AG08395 (cell line): ENCODE measurements at places on chromosomes 5 and 9.

GRCh38 chr5:81750308-81751008 lies 439 bp downstream of the SSBP2 start:
- peak; percentile 22 for DNase-seq

DNA sequence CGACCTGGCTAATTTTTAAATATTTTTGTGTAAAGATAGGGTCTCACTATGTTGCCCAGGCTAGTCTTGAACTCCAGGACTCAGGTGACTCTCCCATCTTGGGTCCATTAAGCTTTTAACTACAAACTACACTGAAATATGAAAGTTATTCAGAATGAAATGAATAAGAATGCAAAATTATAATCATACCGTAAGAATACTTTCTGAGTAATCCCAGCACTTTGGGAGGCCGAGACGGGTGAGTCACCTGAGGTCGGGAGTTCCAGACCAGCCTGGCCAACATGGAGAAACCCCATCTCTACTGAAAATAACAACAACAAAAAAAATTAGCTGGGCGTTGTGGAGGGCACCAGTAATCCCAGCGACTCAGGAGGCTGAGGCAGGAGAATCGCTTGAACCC lies 1.1 kb upstream of the ORM1 start:
- no peak for DNase-seq

GRCh38 chr5:60232036-60232795 lies 338.7 kb upstream of the PDE4D start:
- DNase-seq, result no peak

DNA sequence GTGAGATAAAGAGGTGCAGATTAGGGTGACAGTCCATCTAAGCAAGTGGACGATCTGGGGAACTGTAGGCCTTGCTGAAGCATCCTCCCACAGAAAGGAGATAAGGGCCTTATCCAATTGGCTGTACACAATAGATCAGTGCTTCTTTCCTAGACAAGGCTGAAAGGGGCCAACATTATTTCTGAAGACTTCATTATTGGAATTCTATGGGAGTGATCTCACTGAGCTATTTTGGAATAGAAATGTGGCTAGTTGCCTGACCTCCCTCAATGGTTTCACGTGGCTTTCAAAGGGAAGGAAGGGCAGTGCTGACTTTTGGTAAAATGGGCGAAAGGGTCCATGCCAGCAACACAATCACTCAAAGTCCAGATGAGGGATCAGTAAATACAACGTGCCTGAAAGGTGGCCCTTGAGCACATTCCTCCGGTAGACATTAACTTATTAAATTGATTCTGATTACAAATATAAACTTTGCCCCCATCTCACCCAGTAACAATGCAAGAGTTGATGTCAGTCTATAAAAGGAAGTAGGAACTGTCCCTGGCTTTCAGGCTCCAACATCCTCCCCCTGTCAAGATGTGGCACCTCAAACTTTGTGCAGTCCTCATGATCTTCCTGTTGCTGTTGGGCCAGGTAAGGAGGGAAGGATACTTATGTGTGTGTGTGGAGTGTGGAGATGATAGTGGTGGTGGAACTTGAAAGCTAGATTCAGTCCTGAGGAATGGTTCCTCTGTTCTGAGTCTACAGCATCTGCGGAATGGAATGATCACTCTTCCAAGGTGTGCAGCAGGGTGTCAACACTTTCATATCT lies at the start of gene LEAP2:
Gene LEAP2, plus strand, starts transcription at position 550 of the 811 bp plus-strand sequence. Its CDS starts 27 bp downstream, at position 577.
- DNase-seq, result no peak

- DNase-seq, result no peak
Measured at GRCh38 chr5:172493461-172493860, 39.1 kb upstream of the SH3PXD2B start.

- no peak for DNase-seq
Measured at GRCh38 chr9:97659771-97660170, 26.1 kb downstream of the NCBP1 start.

GRCh38 chr5:37889612-37890317 lies 49.9 kb upstream of the GDNF start:
- peak; percentile 88 for DNase-seq

DNA sequence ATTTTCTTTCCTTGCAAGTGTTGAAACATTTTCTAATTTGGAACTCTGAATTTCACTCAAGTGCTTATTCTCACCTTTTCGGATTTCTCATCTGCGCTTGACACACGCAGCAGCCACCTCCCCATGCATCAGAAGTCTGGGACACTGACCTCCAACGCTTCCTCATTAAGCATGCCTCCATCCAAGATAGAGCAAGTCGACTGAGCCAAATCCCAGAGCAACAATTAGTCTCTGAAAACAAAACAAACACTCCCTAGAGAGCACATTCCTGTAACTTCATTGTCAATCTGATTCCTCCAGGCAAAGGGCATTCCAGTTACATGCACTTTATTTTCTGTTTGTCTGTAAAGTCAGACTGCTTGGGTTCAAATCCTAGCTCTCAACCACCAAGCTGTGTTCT lies 5.7 kb downstream of the CD180 start:
- DNase-seq, result no peak

DNA sequence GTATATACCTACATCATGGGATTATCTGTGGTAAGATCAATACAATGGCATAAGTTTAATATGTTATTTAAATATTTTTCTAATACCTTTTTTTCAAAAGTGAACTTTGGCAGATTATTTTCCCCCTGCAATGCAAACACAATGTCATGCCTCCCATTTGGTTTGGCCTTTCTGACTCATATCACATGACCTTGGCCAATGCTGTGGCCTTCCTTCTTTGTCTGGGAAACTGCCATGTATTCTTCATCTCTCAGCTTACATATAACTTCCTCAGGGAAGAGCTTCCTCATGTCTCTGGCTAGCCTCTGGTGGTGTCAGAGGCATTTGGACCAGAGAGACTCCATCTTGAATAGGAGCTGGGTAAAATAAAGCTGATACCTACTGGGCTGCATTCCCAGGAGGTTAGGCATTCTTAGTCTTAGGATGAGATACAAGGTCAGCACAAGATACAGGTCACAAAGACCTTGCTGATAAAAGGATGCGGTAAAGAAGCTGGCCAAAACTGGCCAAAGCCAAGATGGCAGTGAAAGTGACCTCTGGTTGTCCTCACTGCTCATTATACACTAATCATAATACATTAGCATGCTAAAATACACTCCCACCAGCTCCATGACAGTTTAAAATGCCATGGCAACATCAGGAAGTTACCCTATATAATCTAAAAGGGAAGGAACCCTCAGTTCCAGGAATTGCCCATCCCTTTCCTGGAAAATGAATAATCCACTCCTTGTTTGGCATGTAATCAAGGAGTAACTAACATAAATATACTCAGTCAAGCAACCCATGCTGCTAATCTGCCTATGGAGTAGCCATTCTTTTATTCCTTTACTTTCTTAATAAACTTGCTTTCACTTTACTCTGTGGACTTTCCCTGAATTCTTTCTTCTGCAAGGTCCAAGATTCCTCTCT lies 76.0 kb downstream of the C9orf153 start:
- DNase-seq, result no peak

GRCh38 chr9:126563556-126563955 lies 50.2 kb upstream of the LMX1B start:
- no peak for DNase-seq

- no peak for DNase-seq
Measured at GRCh38 chr5:112511920-112512319, 92.8 kb upstream of the EPB41L4A start.

DNA sequence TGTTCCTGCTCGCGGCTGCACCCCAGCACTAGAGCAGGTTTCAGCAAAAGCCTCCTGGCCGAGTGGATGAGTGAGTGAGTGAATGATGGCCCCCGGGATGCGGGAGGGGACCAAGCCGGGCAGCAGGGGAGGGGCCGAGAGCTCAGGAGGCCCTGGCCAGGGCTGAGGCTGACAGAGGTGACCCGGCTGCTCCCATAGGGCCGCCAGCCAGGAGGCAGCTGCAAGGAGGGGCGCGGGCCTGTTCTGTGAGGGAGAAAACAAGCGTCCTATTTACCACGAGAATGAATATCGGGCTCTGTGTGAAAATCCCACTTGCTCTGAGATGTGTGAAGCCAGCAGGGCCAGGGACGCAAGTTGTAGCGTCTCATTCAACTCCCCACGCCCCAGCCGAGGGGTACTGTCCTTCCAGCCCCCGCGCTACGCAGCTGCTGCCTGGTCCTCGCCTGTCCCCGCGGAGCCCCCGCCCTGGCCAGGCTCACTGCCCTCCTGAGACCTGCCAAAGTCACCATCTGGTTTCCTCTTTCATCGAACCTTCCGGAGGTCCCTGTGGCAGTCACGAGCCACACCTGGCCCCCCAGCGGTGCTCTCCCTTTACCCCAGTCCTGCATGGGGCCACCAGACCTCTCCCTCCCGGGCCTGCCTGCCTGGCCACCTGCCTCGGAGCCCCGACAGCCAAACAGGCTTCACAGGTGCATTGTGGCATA lies 38.8 kb downstream of the RASGEF1C start:
- no peak for DNase-seq

- DNase-seq, result no peak
Measured at GRCh38 chr5:175629793-175630192, 28.1 kb upstream of the HRH2 start.

DNA sequence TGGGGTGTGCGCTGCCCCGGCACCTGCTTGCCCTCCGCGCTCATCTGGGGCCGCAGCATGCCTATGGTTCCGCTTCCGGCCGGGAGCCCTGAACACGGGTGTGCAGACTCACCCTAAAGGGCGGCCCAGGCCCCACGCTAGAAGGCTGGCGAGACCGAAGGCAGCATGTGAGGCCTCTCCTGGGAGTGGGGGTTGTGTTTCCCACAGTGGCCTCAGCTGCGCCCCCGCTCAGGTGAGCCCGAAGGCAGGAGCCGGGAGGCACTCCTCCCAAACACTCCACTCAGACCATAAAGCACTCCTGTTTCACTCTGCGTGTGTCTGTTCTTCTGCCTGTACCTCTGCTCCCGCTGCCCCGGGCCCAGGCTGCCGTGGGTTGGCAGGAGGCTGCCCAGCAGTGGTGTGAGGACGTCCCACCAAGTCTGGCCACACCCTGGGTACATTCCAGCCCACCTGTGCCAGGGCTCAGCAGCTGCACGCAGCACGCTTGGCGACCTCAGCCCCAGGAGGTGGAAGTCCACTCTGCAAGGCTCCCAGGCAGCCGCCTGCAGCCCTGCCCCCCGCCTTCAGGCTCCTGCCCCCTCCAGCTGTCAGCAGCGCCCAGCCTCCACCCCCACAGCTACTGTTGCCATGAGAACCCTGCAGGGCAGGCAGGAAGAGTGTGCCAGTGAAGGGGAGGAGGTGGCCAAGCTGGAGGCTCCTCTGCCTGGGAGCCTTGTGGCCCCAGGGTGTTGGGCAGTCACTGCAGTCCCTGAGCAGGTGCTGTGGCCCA lies 1.2 kb upstream of the AJM1 start:
- DNase-seq, result peak; percentile 40

DNA sequence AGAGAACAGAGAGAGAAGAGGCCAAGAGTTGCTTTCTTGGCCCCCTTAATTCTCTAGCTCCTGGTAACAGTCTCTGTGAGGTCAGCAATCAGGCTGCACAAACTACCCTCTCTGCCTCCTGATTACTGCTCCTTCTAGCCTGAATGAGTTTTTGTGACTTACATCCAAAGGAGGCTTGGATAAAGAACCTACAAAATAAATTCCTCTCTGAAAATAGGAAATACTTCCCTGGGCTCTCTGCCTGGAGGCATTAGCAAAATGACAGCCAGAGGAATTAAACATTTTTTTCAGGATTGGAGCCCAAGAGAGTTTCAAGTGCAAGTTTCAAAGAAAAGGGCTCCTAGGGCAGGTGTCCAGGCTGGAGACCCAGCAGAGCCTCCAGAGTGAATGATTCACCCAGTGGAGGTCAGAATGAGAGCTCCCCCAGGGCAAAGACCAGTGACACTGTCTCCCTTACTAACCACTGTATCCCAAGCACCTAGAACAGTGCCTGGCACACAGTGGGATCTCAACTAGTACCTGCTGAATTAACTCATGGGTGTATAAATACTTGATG lies 162.5 kb downstream of the SPOCK1 start:
- DNase-seq, result no peak

- no peak for DNase-seq
Measured at GRCh38 chr5:84259283-84260045, 125.2 kb downstream of the EDIL3 start.

DNA sequence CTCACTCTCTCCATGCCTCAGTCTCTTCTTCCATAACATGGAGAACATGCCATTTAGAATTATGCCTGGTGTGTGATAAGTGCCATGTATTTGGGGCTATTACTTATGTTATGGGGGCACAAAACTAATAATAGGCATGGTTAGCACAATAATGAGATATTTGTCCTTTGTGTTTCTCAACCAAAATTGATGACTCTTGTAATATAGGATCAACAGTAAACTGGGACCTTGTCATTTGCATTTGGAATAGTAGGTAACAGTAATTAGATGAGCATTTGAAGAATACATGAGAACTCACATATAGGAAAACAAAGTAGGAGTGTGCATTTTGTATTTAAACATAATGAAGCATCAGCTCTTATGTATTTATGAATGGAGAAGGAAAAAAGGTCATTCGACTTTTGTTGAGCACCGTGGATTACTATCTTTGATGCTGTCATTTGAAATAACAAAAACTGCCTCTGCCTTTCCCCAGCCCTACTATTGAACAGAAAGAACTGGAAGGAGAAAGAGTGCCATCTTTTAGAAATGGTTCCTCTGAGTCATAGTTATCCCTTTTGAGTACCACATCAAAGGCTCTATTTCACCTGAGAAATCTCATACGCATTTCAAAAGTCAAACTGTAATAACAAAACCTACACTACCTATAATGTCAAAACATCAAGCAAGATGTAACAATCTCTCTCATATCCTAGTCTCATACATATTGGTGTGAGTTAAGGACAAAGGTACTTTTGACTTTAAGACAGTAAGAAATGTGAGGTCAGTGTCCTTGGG lies 655.2 kb downstream of the PDE4D start:
- no peak for DNase-seq

- no peak for DNase-seq
Measured at GRCh38 chr5:163079618-163080017, 357.8 kb upstream of the CCNG1 start.

GRCh38 chr5:40986666-40987065 lies 77.4 kb downstream of the C7 start:
- no peak for DNase-seq

- no peak for DNase-seq
Measured at GRCh38 chr9:134992755-134993124, 75.0 kb upstream of the FCN1 start.

DNA sequence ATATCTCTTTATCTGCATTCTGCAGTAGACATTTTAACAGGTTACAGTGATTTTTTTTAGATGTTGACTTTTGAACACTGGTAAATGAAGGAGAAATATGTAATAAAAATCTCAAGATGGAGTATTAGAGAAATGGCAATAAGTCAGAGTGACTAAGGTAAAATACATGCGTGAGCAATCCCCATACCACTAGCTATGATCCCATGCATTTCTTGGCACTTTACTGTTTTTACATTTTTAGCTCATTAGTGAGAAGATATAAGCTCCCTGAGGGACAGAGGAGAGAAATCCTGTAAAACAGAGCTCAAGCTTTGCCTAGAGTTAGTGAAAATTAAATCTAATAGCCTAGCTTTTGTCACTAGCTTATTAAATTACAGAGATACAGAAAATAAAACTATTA lies 181.9 kb upstream of the TRPM3 start:
- DNase-seq, result peak; percentile 21

- no peak for DNase-seq
Measured at GRCh38 chr5:171413153-171413910, 6.1 kb upstream of the FGF18 start.
